ENCODE measurements at places on chromosomes 1 and 21. TPM values are rescaled to one million over a fixed set of nuclear protein-coding genes. Genes with fewer than 3 reads are reported as not detected.

RBM11 gene
- 2.8 TPM for total RNA-seq

ITLN1 gene
- total RNA-seq: 1.6 TPM

PTGS2 gene
- total RNA-seq: 12.6 TPM

PTPRC gene
- 82.9 TPM for total RNA-seq

OR2M3 gene
- not detected for total RNA-seq

SLAMF6 gene
- 1.9 TPM for total RNA-seq

NT5C1A gene
- total RNA-seq: not detected
